ENCODE measurements at places on chromosomes 5 and 9. TPM values are rescaled to one million over a fixed set of nuclear protein-coding genes. Genes with fewer than 3 reads are reported as not detected.

Gene CNOT8
- total RNA-seq: 42.5 TPM

Gene FGD3
- total RNA-seq: 2.0 TPM

Gene FBN2
- total RNA-seq: 194 TPM

Gene TPPP
- total RNA-seq: not detected

Gene C5
- total RNA-seq: 3.9 TPM

Gene C7
- total RNA-seq: not detected

Gene PCDHB3
- total RNA-seq: 0.39 TPM

Gene FAM221B
- not detected for total RNA-seq

Gene NUP155
- total RNA-seq: 35.4 TPM

Gene DMRT3
- not detected for total RNA-seq

Gene HRCT1
- total RNA-seq: 0.39 TPM

Gene WHRN
- 5.6 TPM for total RNA-seq

Gene CXCL14
- total RNA-seq: not detected

Gene PCDHAC2
- total RNA-seq: 0.39 TPM

Gene LRRC19
- not detected for total RNA-seq

Gene LRRC70
- total RNA-seq: 0.65 TPM

Gene NIPSNAP3A
- total RNA-seq: 49.5 TPM

Gene ZNF366
- total RNA-seq: 0.39 TPM

Gene SLC46A2
- not detected for total RNA-seq

Gene SPATA31A3
- not detected for total RNA-seq

Gene ATG10
- total RNA-seq: 17.3 TPM
